ENCODE measurements at places on chromosomes 3 and 15.

DNA sequence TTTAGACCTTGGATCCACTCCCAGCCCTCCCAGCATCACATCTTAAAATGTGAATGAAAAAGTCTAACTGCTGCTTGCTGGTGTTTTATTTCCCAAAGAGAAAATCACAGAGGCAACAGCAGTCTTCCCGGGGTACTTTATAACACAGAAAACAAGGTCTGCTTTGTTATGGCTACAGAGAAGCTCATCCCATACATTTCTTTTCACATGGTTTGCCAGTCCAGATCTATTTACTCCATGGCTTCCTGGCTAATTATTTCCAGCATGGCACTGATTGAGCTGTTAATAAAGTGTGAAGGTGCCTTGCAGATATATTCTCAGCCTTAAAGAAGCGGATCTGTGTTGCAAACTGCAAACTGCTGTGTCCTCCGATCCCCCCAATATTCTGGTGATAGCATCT is 466.1 kb upstream of the CFAP20DC start:
- no peak for DNase-seq

GRCh38 chr15:97012986-97013385 is 682.5 kb downstream of the NR2F2 start:
- DNase-seq = no peak

GRCh38 chr3:119974656-119975055 is 119.6 kb downstream of the GSK3B start:
- DNase-seq = no peak

DNA sequence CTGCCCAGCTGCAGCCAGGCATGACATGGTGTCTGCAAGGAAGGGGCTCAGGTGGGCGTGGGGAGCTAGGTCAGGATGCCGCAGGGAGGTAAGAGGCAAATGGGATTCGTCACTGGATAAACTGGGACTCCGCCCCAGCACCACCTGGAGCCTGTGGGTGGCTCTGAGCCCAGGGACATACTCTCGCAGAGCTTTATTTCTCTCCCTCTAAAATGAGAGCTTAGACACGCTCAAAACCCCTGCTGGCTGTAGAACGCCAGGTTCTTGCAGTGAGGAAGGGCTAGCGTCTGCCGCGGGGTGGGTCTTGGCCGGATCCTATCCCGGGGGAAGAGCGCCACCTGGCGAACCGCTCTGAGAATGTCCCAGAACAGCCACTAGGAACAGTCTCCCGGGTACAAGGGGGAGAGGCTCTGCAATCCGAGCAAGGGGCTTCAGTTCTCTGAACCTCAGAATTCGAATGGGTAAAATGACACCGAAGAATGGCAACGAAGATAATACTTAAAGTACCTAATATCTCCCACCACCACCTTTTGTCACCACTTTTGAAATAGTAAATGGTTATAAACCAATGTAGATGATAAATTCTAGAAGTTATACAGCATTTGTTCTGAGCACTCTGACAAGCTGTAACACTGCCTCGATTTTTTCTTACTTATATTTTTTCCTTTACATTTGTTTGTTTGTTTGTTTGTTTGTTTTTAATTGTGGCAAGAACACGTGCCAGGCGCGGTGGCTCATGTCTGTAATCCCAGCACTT is 53.2 kb upstream of the SRGAP3 start:
- peak; percentile 73 for DNase-seq

GRCh38 chr3:50557915-50558314 is 9.6 kb downstream of the C3orf18 start:
- DNase-seq = no peak

DNA sequence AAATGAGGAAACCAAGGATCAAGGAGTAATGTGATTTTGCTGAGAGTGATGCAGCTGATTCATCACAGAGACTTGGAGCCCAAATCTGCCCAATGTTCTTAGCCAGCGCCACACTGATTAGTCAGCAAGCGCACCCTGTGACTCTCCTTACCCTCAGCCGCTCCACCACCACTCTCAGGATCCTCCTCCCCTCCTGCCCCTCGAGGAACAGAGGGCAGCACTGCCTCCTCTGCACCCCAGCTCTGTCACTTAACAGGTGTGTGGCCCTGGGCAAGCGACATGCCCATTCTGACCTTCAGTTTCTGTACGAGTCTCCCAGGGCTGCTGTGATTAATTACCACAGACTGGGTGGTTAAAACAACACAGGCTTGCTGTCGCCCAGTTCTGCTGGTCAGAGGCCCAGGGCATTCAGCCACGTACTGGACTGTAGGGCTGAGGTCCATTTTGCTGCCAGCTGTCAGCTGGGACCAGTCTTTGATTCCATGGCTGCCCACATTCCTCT is 36.1 kb upstream of the HRH1 start:
- DNase-seq = no peak

DNA sequence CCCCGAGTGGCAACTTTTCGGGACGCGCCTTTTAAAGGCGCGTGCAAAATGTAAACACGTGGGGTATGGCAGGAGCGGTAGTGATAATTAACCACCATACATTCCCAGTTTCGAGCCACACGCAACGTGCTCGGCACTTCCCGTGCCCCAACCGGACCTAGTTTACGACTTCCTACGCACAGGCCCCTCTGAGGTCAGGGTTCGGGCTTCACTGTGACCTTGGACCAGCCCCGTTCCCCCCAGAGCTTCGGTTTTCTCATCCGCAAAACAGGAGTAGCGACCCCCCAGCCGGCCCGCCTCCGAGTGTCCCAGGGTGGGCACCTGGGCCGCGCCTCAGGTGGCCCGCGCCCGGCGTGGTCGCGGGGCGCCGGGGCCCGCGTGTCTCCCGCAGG is 451 bp downstream of the CHCHD4 start:
- peak; percentile 36 for DNase-seq

DNA sequence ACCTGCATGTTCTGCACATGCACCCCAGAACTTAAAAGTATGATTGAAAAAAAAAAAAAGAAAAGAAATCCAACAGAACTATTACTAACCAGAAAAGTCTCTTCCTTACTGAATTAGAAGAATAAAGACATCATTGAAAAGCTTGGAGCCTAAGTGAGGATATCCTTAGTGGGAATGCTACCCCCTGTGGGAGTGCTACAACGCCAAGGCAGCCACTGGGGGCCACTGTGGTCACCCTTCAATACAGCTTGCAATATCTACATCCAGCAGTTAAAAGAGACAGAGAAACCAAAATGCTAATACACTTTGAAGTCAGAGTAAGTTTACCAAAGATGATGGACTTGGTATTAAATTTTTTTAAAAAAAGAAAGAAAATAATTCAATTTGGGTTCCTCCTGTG is 292.0 kb downstream of the PLCL2 start:
- DNase-seq = no peak

GRCh38 chr3:72547183-72547582 is 301.1 kb downstream of the SHQ1 start:
- DNase-seq = no peak

GRCh38 chr15:69666441-69666882 is 213.8 kb downstream of the RPLP1 start:
- DNase-seq = no peak

- DNase-seq = no peak
Measured at GRCh38 chr3:32681811-32682210, 3.2 kb upstream of the CNOT10 start.

GRCh38 chr15:96329403-96329981 is 1.0 kb upstream of the NR2F2 start:
- no peak for DNase-seq

- DNase-seq = no peak
Measured at GRCh38 chr3:72523429-72524151, 324.7 kb downstream of the SHQ1 start.

DNA sequence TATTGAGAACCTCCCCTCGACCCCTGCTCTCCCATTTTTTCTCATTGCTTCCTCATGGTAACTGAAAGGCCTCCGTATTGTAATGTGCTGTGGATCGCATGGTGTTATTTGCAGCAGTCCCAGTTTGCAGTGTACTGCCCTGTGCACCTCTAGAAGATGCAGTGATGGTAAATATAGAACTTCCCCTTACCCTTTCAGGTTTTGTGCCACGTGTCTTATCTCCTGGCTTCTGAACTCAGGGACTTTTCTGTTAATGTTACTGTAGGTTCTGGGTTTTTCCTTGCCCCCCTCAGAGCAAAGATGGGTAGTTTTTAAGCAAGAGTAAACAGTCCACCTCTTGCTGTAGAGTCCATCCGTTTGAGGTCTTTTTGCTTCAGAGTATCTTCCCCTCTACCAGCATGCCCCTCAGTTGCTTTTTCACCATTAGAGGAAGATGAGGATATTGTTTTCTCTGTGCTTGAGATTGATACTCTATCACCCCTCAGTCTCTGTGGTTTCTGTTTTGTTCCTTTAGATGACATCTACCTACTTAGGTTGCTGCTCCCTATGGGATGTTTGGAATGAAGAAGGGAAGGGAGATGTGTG is 22.4 kb downstream of the CHD2 start:
- DNase-seq = no peak

DNA sequence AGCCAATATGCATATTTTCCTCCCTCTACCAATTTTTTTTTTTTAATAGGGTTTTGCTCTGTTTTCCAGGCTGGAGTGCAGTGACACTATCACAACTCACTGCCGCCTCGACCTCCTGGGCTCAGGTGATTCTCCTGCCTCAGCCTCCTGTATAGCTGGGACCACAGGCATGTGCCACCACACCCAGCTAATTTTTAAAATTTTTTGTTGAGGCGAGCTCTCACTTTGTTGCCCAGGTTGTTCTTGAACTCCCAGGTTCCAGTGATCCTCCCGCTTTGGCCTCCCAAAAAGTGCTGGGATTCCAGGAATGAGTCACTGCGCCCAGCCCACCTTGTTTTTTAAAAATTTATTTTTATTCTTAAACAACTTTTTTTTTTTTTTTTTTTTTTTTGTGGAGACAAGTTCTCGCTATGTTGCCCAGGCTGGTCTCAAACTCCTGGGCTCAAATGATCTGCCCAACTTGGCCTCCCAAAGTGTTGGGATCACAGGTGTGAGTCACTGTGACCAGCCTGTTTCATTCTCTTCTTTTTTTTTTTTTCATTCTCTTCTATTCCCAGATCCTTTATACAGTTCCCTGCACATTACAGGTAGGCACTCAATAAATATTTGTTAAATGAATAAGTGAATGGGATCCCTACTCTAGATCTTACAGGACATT is 40.5 kb upstream of the PIK3CB start:
- no peak for DNase-seq

DNA sequence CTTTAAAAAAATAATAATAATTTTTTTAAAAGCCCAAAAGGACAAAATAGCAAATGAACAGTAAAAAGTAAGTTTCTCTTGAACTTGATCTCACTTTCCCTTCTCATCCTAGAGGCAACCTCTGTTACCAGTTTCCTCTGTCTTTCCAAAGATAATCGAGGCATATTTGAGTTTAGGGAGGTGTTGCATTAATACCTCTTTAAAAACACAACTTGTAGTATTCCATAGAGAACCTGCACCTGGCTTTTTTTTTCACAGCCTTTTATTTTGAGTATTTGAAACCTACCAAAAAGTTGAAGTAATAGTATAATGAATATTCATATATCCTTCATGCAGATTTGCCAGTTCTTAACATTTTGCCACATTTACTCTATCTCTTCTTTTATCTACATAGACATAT is 9.1 kb downstream of the CSK start:
- no peak for DNase-seq

DNA sequence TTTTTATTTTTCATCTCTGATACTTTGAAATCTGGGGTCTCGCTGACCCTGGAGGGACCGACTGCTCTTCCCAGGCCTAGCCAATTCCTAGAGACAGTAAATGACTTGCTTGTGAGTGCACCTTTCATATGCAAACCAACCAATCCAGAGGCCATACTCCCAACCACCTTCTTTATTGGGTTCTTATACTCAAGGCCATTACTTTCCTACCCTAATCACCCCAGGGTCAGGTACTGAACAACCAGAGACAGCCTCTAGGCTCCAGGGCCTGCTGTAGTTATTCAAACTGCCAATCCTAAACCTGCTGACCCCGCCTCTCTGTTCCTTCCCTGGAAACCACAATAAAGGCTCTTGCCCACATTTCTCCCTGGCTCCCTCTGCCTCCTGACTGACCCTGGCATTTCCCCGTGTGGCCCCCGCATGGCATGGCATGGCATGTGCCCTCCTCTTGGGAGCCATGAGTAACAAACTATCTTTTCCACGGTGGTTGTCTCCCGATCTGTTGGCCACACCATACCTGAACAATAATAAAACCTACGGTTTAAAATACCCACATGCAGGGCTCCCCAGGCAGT is 42.9 kb downstream of the ADCY5 start:
- DNase-seq = no peak

GRCh38 chr3:57078635-57079473 is 18.4 kb downstream of the SPATA12 start:
- DNase-seq = peak; percentile 31

GRCh38 chr3:24764236-24764915 is 269.7 kb upstream of the THRB start:
- DNase-seq = no peak

GRCh38 chr3:159803459-159803858 is 185.2 kb upstream of the IL12A start:
- no peak for DNase-seq

DNA sequence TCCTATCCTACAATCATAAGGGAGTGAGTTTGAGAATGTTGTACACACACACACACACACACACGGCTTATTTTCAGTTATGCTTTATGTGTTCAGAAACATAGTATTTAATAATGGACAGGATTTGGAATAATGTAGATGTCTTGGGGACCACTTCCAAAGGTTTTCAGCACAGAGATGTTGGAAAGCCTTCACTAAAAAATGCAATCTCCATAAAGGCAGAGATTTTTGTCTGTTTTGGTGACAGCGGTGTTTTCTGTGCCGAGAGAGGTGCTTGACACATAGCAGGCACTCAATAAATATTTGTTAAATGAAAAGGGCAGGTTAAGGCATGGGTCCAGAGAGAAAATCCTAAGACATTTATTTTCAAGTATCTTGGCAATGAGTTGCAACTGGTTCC is 428.2 kb upstream of the RGMA start:
- no peak for DNase-seq

GRCh38 chr3:160170409-160171370 is 54.5 kb upstream of the C3orf80 start:
- no peak for DNase-seq

- DNase-seq = no peak
Measured at GRCh38 chr3:170977949-170978745, 48.4 kb downstream of the SLC2A2 start.

DNA sequence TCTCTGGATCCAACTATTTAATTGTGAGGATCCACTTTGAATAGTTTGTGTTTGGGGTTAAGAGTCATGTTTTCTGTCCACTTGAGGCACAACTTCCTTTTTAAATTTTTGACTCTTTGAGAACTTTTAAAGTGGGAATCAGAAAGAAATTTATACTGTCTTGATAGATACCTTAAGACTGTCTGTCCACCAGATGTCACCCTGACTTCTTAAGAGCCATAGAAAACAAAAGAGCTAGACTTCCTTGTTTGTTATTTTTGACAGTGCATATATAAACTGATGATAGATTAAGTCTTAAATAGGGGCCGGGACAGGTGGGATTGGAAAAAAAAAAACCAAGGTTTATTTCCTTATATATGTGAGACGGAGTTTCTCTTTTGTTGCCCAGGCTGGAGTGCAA is 52.1 kb upstream of the WDR72 start:
- no peak for DNase-seq

GRCh38 chr3:21543380-21544075 is 207.5 kb downstream of the ZNF385D start:
- no peak for DNase-seq

GRCh38 chr3:35705904-35706303 is 66.6 kb downstream of the ARPP21 start:
- no peak for DNase-seq

- DNase-seq = no peak
Measured at GRCh38 chr15:91890614-91891013, 37.1 kb downstream of the SLCO3A1 start.

Measured in NCI-H446 (cell line).